ENCODE measurements at places on chromosomes 12 and 14.

- DNase-seq: no peak
These were observed 281.7 kb upstream of the AMIGO2 start for GRCh38 chr12:47361389-47362021.

- DNase-seq: no peak
These were observed 17.7 kb downstream of the WNT5B start for GRCh38 chr12:1646569-1647284.

- no peak for DNase-seq
These were observed 408 bp upstream of the CACNA2D4 start for GRCh38 chr12:1918884-1919236.

DNA sequence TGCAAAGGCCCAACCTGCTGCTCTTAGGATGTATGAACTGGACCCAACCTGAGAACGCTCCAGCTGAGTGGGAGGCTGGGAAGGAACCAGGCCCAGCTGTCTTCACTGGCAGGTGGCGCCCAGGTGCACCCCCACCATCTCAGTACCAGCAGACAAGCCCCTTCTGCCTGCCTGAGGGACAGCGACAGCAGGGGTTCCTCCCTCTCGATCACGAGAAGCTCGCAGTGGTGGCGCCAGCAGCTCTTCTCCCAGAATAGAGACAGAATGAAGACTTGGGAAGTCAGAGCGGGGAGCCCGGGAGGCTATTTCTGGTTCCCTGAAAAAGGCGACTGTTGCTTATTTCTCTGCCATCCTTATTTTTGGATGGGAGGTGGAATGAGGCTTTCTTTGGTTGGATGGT lies 46.5 kb downstream of the CHGA start:
- DNase-seq: no peak

DNA sequence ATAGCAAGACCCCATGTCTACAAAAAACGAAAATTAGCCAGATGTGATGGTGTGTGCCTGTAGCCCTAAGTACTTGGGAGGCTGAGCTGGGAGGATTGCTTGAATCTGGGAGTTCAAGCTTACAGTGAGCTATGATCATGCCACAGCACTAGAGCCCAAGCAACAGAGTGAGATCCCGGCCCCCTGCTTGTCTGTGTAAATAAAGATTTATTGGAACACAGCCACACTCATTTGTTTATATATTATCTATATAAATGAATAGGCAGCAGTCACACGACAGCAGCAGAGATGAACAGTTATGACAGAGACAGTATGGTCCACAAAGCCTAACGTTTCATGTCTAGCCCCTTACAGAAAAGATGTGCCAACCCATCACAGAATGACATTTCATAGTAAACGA lies 14.8 kb downstream of the DDX54 start:
- DNase-seq: no peak

GRCh38 chr14:105483300-105484068 lies 3.2 kb upstream of the CRIP1 start:
- no peak for DNase-seq

- DNase-seq: peak; percentile 30
These were observed 130.1 kb downstream of the SPTSSA start for GRCh38 chr14:34331728-34332623.

- no peak for DNase-seq
These were observed 49.7 kb downstream of the SYNE2 start for GRCh38 chr14:63902375-63902976.

DNA sequence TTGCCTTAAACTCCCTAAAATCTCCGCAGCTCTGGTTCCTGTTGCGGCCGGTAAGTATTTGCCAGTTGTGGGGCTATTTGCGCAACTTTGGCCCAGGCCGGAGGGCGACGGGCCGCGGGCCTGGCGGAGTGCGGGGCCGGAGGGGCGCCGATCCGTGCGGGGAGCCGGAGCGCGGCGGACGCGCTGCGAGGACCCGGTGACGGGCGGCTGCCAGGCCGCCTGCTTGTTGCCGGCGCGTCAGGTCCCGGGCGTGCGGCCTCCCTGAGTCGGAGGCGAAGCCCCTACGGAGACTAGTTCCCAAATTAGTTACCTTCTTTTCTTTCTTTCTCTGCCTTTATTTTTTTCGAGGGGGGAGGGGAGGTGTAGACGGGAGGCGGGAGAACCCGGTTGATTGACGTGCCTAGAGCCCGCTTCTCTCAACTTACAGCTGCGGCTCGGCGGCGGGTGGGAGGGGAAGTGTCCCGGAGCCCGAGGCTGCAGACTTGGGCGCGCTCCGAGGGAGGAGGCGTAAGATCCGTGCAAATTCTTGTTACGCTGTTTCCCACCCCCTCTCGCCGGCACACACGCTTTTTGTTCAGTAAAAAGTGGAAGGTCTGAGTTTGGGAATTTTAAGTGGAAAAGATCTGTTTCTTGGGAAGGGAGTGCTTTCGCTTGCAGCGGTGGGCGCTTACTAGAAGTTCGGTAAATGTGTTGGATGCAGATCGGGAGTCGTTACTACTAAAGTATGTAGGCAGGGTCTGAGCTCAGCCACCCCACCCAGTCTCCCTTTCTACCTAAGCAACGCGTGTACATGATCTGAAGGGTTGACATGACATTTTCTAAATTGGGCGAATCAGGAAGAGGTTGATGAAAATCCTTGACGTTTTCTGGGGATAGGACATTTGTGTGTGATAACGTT lies 576 bp downstream of the ZBTB1 start:
- peak; percentile 58 for DNase-seq

GRCh38 chr12:111747333-111747732 lies 19.4 kb upstream of the ALDH2 start:
- DNase-seq: no peak

- DNase-seq: no peak
These were observed 10.1 kb downstream of the LRTM2 start for GRCh38 chr12:1830401-1830845.

DNA sequence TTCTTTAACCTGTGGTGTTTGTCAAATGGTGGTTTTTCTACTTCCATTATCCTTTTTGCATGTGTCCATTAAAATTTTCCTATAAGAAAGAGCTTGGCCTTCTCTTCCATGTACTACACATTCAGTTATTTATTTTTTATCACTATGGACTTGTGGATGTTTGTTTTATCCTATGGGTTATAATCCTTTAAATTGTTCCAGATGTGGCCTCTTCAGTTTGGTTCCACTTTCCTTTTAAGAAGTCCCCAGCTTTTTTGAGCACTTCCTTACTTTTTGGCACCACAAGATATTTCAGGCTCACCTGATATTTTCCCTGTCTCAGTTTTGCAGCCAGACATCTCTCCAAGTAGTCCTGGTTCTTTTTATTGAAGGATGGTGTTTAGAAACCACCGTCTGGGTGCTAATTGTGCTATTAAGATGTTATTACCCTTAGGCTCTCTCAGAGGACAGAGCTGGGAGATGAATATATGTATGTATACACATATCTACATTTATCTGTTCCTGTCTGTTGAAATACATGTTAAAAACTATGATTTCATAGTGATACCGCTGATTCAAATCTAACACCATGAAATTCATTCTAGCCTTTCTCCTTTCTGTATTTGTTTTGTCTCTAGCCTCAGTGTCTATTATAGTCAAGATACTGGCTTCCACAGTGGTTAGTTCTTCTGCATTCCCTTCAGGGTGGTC lies 408.5 kb upstream of the RGS6 start:
- DNase-seq: no peak

DNA sequence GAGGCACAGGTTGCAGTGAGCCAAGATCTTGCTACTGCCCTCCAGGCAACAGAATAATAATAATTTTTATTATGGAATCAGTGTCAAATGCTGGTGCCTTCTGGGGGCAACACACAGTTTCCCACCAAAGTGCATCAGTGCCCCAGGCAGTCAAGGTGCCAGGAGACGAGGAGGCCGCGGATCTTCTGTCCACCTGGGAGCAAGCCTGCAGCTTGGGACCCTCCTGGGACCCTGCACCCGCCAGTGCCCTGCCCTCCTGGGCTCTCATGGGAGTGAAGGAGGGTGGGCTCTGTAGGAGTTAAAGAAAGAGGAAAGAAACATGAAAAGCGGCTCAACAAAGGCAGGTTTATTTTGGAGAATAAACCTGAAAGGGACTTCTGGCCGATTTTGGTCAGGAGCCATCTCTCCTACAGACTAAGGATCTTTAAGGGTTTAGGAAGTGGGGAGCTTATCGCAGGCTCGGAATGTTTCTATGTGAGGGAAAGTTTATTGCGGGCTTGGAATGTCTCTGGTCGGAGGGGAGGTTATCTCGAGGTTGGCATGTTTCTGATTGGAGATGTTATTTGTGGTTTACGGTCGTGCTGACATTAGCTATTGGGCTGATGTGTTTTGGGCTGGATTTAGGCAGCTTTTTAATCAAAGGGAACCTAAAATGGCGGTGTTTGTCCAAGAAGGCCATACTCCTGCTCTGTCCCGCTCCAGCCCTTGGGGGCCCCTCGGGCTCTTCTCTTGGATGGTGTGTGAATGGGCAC lies 1.1 kb upstream of the ASPG start:
- no peak for DNase-seq

- DNase-seq: no peak
These were observed 120.0 kb downstream of the ESRRB start for GRCh38 chr14:76495983-76496382.

DNA sequence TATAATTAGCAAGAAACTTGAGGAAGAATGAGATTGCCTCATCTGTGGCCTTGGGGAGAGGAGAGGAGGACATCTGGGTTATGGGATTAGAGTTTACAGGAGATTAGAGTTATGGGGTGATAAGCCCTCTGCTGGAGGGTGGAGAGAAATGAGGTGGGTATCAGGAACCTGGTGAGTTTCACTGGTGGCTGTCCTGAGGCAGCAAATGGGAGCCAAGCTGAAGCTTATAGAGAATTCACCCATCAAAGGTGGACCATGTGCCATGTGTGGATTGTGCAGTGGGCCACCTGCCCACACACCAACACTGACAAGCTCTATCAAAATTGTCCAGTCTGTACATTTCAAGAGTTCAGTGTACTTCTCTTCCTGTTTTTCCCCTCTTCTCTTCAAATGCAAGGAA lies 135.3 kb downstream of the AEBP2 start:
- no peak for DNase-seq

- DNase-seq: no peak
These were observed 46.0 kb upstream of the KTN1 start for GRCh38 chr14:55533960-55534359.

GRCh38 chr14:73700325-73700724 lies 13.9 kb downstream of the PNMA1 start:
- DNase-seq: no peak

DNA sequence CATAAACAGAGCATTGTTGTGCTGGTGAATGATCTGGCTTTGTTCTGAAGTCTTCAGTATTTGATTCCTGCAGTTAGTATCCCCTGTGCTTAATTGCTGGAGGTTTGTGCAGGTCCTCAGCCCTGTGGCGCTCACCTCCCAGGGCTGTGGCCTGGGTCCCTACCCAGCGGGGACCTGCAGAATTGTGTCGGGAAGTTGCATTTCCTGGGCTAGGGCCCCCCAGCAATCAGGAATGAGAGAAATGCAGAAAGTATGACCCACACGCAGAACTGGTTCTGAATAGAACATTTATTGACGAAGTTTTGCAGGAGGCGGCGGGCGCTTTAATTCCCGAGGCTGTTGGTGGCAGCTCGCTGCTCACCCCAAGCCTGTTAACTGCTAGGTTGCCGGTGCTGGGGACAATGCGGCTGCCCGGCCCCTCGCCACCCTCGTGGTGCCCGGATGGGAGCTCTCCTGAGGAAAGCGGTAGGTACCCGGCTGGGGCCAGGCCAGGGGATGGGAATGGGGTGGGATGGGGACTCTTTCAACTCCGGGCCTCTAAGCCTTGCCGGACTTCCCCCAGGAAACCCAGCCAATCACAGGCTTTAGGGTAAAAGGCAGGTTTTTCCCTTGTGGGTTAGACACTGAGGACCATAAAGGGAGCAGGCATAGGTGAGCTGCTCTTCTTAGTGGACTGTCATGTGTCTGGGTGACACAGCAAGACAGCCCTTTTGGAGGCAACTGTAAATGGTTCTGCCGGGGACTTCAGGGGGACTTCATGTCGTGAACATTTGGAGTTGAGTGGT lies 11.6 kb downstream of the PLEKHG3 start:
- DNase-seq: no peak

- DNase-seq: no peak
These were observed 81.6 kb downstream of the SPRING1 start for GRCh38 chr12:116656306-116656705.

GRCh38 chr12:96195845-96196451 lies 1.8 kb downstream of the ELK3 start:
- peak; percentile 26 for DNase-seq

DNA sequence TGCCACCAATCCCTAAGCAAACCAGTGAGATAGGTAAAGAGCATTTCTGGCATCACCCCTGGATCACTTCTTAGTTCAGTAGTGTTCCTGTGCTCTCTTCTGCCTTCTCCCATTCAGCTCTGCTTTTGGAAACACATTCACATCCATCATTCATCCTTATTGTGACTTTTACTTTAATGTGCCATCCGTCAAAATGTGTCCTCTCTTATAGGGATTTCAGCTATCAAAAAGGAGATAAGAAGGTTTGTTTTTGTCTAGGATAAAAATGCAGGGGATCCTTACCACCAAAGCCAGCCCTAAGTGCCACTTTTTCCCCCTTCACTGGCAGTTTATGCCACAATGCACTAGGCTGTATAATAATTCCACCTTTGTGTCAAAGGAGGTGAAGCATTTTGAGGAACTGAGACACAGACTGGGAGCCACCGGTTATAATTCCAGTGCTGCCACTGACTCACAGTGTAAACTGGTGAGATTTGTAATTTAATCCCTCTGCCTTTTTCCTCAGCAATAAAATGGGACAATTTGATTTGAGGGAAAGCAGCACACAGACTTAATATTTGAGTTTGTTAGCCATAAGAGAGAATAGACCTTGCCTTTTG lies 158.6 kb downstream of the PAX9 start:
- no peak for DNase-seq

- no peak for DNase-seq
These were observed 208.9 kb downstream of the CACNA1C start for GRCh38 chr12:2261708-2262107.

- DNase-seq: no peak
These were observed 20.0 kb downstream of the BORCS5 start for GRCh38 chr12:12376646-12377448.

- no peak for DNase-seq
These were observed 462.3 kb downstream of the EGLN3 start for GRCh38 chr14:33488582-33488981.

DNA sequence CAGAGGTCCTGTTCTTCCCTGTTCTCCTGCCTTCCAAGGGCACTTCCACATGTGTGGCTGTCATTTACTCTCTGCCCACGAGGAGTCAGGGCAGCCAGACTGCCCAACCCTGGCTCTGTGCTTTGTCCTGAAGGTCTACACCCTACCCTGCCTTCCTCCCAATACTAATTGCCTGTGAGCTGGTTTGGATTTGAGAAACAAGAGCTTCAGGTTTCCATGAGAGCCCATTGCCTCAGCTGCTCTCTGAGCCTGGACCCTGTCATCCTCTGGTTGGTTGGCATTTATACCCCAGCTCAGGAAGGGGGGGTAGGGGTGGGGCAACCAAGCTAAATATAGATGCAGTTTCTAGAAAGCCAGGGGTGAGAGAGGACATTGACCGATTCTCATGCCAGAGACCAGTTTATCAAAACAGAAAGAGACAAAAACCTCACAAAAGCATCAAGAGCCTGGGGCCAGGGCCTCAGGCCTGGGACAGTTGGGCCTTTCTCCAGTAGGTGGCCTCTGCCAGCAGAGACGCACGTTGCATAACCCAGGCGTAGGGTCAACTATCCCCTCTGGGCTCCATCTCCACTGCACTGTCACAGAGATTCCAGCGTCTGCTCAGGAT lies 34.5 kb downstream of the VDR start:
- DNase-seq: no peak
